Activated naive CD8-positive, alpha-beta T cell treated with anti-CD3 and anti-CD28 coated beads, Interleukin-2, amount 50 U/mL, for 16 hours (primary cell): ENCODE measurements at places on chromosomes 2 and 18.

GRCh38 chr2:20619624-20620024, 31.3 kb downstream of the HS1BP3 start:
- DNase-seq = no peak

- DNase-seq = no peak
Observed at GRCh38 chr18:59576541-59577385, 120.5 kb downstream of the CCBE1 start.

- no peak for DNase-seq
Observed at GRCh38 chr2:232529806-232530547, 4.0 kb downstream of the CHRND start.

GRCh38 chr2:28344756-28345373, 47.8 kb upstream of the FOSL2 start:
- no peak for DNase-seq

GRCh38 chr2:85601771-85602475, 575 bp downstream of the TMEM150A start:
- DNase-seq = no peak

GRCh38 chr2:97662895-97663625, 784 bp downstream of the ACTR1B start:
- DNase-seq = peak; percentile 67

DNA sequence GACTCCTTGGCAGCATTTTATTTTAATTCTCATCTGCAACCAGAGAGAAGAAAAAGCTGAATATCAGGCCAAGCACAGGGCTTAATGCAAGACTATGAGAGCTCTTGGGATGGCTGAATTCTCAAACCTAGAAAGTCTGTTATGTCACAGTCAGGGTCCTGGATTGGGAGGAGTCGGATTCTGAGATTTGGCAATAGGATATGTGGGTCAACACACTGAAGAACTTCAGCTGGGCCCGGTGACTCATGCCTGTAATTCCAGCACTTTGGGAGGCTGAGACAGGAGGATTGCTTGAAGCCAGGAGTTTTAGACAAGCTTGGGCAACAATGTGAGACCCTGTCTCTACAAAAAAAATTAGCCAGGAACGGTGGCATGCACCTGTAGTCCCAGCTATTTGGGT, 102.4 kb downstream of the COL3A1 start:
- no peak for DNase-seq

- no peak for DNase-seq
Observed at GRCh38 chr2:74653589-74653984, 460 bp upstream of the SEMA4F start.

DNA sequence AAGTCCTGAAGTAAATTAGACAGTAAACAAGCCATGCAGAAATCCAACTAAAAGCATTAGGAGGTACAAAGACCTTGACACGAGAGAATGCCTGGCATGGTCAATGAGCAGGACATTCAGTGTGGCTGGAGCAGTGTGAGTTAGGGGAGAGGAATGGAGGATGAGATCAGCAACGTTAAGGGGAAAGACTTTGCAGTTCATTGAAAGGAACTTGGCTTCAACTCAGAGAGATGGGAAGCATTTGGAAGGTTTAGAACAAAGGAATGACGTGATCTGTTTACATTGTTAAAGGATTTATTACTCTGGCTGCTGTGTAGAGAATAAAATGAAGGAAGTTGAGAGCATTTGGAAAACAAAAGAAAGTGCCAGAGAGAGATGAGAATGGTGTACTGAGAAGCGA, 621.3 kb downstream of the XIRP2 start:
- DNase-seq = no peak
